CD4-positive, alpha-beta T cell treated with Interleukin-2 at 100 ng/mL for 4 hours (primary cell): ENCODE measurements at places on chromosomes 3 and 15.

GRCh38 chr3:86978111-86978551, 12.8 kb downstream of the VGLL3 start:
- no peak for DNase-seq

- no peak for DNase-seq
These were observed 624 bp downstream of the BRK1 start for GRCh38 chr3:10116138-10116460.

- DNase-seq, result no peak
These were observed 654.4 kb upstream of the ADAMTS9 start for GRCh38 chr3:65342084-65342683.

GRCh38 chr15:57772223-57772957, 65.9 kb downstream of the POLR2M start:
- DNase-seq, result no peak

DNA sequence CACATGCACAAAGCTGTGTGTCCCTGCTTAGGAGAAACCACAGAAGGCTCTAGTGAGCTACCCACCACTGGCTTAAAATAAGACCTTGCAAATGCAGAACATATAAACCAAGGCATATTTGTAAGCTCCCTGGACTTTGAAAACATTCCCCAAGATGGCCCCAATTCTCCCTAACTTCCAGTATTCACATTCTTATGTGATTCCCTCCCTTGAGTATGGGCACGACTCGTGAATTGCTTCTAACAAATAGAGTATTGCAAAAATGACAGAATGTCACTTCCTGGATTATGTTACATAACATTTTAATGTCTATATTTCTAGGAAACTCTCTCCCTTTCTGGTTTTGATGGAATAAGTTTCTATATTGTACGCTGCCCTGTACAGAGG, 131.8 kb upstream of the MCTP2 start:
- DNase-seq, result no peak

GRCh38 chr3:139202226-139202958, 141.4 kb upstream of the MRPS22 start:
- DNase-seq, result no peak
